Posterior cingulate gyrus (tissue), 11 donors: ENCODE measurements at places on chromosomes 6 and 20.

DNA sequence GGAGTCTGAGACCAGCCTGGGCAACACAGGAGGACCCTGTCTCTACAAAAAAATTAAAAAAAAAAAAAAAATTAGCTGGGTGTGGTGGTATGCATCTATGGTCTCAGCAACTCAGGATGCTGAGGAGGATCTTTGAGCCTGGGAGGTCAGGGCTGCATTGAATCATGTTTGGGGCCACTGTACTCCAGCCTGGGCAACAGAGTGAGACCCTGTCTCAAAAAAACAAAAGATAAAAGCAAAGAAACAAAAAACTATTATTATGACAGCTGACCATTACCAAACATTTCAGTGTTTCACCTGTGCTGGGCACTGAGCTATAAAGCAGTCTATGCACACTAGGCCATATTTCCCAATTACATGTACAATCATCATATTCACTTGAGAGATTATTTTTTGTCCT is 35.7 kb downstream of the COX4I2 start:
- no peak for DNase-seq

DNA sequence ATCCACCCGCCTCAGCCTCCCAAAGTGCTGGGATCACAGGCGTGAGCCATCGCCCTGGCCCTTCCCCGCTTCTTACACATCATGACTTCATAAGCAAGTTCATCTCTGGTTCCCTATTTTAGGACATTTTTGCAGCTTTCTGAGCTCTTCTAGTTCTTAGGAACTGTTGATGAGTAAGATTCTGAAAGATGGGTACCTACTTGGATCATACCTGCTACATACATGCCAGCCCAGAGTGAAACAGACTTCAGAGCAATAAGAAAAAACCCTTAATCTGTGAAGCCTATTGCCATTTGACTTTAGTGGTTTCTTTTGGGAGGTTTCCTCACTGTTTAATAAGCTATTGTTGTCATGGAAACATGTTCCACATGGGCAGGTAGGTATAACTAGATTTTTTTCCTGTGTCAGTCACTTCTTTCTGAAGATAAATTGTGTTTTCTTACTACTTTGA is 27.9 kb upstream of the TMEM217 start:
- no peak for DNase-seq

- no peak for DNase-seq
Measured at GRCh38 chr6:128963561-128963960, 80.6 kb downstream of the LAMA2 start.

DNA sequence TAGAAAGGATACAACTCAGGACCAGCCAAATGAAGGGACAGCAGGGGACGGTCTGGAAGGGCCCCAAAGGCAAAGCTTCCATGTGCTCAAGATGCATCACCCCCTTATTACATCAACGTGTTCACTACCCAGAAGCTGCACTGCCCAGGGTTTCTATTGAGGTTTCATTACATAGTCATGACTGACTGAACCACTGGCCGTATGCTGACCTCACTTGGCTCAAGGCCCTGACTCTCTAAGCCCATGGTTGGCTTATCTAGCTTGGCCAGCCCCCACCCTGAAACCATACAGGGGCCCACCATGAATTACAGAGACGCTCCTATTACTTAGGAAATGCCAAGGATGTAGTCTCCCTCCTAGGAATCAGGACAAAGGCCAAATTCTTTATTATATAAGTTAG is 179.4 kb downstream of the FOXC1 start:
- no peak for DNase-seq

- no peak for DNase-seq
Measured at GRCh38 chr6:67336014-67336413, 1299.1 kb upstream of the ADGRB3 start.

DNA sequence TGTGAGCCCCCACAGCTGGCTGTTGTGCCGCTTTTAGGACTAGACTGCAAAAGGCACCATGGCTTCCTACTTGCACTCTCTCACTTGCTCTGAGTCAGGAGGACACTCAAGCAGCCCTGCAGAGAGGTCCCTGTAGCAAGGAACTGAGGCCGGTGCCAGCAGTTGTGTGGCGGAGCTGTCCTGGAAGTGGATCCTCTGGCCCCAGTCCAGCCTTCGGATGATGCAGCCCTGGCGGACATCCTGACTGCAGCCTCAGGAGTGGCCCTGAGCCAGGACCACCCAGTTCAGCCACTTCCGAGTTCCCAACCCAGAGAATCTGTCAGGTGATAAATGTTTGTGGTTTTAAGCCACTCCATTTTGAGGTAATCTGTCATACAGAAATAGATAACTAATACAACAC is 17.5 kb downstream of the CTCFL start:
- no peak for DNase-seq

DNA sequence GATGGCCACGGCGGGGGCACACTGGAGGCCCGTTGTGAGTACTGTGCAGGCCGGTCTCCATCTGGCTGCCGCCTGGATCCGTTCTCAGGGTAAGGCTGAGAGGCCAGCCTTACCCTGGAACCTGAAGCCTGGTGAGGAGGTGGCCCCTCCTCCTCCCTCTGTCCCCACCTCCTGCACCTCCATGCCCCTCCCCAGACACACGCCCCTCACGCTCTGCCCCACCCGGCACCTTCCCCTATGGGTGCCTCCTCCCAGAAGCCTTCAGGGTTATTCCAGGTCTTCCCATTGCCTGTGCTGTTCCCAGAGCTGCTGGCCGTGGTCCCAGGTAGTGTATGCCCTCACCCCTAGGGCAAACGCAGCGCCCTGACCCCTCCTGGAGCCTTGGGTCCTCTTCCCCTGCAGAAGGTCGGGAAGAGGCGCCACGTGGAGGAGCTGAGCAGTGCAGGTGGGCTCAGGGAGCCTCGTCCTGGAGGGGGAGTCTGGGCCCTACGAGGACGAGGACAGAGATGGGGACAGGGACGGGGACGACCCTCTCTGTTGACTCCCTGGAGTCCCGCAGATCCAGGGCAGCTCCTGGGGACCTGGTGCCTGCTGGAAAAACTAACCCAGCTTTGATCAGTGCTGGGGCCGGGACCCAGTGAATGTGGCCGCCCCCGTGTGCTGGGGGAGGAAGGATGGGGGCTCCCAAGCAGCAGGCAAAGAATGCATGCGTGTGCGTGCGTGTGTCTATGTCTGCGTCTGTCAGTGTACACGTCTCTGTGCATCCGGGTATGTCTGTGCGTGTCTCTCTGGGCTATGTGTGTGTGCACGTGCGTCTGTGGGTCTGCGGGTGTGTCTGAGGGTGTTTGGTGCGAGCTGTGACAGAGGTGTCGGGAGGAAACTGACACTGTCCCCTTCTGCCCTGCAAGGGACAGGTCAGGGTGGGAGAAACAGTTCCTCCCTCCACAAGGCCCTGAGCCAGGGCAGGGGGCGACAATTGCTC is 8.2 kb upstream of the HRH3 start:
- DNase-seq, result no peak

DNA sequence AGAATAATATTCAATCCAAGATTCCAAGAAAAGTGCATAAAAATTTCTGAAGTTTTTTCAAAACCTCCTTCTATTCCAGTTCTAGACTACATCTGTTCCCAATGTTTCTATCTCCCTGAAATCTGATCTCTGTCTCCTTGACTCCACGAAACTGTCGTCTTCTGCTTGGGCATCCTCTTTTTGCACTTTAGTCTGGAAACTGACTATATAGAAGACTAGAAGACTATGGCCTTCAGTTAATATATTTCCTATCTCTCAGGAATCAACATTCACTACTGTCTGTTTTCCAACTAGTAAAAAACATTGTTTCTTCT is 745.4 kb upstream of the ADGRB3 start:
- DNase-seq, result no peak

- no peak for DNase-seq
Measured at GRCh38 chr6:5275497-5275896, 14.2 kb downstream of the FARS2 start.

GRCh38 chr6:125597411-125598253 is 151.8 kb upstream of the HEY2 start:
- no peak for DNase-seq

GRCh38 chr20:61331543-61331942 is 79.5 kb downstream of the CDH4 start:
- DNase-seq, result peak; percentile 66

DNA sequence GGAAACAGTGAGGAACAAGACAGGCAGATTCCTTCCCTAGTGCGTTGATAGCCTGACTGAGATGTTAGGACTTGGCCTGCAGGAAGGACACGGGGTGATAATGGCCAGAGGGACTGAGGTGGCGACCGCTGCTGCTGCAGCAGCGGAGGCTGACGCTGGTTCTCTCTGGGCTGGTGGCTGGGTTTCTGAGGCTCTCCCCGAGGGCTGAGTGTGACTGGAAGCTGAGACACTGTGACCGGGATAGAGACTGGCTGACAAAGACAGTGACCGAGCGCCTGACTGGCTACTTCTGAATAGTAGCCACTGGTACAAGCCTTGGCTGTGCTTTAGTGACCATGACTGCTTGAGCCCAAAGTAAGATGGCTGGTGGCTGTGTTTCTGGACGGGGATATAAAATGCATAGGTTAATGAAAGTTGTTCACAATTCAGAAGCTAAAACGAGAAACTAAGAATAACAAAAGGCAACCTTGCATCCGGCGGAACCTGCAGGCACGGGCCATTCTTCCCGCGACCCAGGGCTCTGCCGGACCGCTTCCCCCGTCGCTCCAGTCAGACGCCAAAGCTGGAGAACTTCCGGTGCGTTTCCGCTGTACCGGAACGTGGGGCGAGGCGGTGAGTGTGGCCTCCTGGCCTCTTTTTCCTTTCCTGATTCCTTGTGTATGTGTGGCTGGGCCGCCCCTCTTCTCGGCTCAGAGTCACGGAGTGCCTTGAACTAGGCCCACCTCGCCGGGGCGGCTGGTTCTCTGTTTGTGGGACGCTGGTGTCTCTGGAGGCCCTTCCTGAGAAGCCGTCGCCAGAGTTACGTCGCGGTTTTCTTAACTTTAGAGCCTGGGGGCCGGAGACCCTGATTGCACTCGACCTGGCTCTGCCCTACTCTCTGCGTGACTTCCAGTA is at the start of gene AAR2:
Gene AAR2 (plus strand): TSS at position 587 of the 894 bp plus-strand sequence. CDS start 3,391 bp downstream, outside the sequence.
- DNase-seq, result peak; percentile 97

GRCh38 chr20:1876217-1876921 is 18.8 kb upstream of the SIRPA start:
- DNase-seq, result no peak

DNA sequence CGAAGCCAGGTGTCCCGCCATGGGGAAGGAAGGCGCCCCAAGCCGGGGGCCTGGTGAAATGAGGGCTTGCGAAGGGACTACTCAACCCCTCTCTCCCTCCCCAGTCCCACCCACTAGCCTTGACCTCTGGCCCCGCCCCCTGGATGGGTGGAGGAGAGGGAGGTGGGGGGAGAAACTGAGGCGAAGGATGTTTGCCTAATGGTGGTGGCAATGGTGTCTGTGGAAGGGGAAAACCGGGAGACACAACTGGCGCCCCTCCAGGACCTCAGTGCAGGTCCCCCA is at the start of gene POU5F1:
Gene POU5F1 (minus strand): TSS at position 83 of the 282 bp plus-strand sequence. CDS start 62 bp downstream, at position 21.
- DNase-seq, result no peak

- DNase-seq, result no peak
Measured at GRCh38 chr6:30067460-30068139, 602 bp downstream of the PPP1R11 start.

DNA sequence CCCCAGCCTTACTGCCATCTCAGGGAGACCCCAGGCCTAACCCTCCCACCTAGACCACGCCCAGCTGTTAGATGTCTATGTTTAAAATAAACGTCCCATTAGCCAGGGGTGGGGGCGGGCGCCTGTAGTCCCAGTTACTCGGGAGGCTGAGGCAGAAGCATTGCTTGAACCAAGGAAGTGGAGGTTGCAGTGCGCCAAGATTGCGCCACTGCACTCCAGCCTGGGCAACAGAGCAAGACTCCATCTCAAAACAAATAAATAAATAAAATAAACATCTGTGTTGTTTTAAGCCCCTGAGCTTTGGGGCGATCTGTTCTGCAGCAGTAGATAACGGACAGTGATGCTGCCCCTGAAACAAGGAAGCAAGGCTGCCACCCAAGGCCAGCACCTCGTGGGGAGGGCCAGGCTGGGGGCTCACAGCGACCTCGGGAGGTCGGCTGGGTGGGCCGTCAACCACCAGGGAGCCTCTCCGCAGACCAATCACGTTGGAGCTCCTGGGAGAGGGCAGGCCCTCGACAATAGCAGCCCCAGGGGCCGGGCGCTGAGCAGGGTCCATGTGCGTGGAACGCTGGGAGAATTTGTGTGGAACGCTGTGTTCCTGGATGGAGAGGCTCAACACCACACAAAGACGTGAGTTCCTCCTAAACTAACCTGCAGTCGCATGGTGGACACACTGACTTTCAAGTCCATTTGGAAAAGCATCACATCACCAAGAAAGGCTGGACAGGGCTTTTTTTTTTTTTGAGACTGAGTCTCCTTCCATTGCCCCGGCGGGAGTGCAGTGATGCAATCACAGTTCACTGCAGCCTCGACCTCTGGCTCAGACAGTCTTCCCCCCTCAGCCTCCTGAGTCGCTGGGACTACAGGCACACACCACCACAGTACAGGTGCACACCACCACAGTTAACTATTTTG is 1.0 kb upstream of the HELZ2 start:
- no peak for DNase-seq

DNA sequence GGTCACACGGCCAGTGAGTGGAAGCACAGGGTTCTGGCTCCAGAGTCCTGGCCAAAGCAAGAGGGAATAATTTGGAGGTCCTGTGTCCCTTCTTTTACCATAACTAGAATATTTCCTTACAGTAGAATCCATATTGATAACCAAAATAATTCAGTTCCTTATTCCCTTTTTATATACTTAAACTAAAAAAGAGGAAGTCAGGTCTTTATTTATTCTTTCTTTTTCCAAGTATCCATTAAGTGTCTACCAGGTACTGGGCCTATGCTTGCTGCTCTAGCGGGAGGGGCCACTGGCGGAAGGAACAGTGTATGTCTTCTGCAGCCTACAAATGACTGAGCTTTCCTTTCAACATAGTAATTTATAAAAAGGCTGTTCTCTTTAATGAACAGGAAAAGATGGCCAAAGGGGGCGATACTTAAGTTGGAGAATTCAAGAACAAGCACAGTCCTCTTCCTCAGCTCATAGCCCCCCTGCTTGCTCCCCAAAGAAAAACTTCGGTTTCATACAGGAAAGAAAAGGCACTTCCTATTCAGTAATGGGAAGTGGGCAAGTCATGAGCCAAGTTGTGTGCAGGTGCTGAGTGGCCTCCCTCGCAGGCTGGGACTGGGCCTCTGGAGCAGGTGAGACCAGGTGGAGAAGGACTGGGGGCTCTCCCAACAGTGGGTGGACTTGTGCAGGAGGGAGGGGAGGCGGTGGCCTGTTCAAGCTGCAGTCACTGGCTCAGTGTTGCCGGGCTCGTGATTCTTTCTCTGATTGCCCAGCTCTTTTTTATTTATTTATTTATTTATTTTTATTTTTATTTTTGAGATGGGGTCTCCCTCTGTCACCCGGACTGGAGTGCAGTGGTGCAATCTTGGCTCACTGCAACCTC is 110.9 kb downstream of the ARMC2 start:
- DNase-seq, result no peak

DNA sequence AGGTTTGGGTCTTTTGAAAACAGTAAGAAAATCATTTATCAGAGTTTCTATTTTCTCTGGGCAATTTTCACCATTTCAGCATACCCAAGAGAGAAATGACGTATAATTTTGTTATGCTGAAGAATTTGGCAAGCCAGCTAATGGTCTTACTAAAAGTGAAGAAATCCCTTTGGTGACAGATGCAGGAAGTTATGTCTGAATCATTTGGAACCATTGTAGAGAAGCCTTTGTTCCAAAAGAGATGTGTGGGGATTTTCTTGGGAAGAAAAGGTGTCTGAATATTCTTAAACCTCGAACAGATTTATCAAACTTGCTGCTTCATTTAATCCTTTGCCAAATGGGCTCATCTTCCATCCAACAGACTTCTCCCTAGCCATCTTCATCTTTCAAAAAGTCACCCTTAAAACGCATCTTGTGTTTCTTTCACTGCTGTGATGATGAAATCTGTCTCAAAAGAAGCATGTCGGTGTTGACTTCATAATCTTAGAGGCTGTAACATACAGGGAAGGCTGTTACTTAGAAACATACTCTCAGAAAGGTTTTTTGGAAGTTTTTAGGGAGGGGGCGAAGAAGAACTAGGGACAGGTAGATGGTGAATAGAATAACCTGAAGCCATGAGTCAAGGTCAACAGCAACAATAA is 39.5 kb downstream of the CITED2 start:
- no peak for DNase-seq
